T-helper 17 cell (primary cell): ENCODE measurements at places on chromosomes 16 and 17.

DNA sequence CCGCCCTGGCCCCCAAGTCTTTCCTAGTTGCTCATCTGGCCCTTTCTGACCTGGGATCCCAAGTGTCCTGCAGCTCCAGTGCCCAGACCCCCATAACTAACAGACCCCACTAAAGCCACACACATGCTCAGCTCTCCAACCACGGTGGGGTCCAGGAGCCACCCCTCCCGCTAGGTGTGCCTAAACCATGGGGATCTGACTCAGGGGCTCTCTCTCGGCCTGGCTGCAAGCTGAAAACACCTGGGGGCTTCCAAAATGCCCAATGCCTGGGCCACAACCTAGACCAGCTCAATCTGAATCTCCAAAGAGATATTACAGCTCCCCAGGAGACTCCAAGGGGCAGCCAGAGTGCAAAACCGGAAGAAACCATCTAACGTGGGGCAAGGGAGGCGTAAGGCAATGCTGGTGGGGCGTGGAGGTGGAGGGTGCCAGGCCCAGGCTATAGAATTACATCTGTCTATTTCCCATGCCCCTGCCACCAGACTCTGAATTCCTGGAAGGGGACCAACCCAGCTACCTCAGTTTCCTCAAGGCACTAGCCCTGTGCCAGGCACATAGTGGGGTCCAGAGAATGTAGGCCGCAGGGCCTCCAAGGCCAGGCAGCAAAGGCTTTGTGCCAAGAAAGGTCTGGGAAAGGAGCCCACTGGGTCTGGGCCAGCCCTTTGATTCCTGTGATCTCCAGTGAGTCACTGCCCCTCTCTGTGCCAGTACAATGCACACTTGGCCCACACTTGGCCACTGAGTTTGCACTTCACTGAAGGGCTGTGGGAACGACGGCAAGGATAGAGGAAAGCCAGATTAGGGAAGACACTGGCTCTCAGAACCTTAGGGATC, 3.3 kb downstream of the CD2BP2 start:
- no peak for DNase-seq

DNA sequence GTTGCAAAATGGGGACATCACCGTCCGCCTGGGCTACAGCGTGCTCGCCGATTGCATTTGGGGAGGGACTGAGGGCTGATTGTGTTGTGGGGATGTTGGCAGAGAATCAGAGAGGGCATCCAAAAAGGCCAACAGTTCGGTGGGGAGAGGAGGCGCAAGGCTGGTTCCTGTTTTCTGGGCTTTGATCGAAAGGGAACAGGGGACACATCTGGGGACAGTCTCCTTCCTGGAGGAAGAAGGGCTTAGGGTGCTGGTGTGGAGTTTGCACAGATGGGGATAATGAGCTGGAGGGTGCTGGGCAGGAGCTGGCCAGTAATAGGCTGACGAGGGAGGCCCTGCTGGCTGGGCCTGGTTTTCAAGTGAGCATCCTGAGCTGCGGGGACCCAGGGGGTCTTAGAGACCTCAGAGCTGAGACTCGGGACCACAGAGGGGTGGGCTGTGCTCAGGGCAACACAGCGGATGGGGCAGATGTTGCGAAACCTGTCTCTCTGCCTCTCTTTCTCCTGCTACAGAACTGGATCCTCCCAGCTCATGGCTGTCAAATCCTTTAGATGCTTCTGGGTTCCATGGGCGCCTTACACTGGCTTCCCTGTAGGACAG, 288.7 kb downstream of the SEC14L1 start:
- no peak for DNase-seq

GRCh38 chr17:80498242-80498919, 22.0 kb upstream of the NPTX1 start:
- no peak for DNase-seq

- DNase-seq: no peak
Observed at GRCh38 chr17:45018514-45018847, 33.0 kb downstream of the DCAKD start.

GRCh38 chr16:20798364-20798763, 7.9 kb downstream of the ERI2 start:
- no peak for DNase-seq

- DNase-seq: no peak
Observed at GRCh38 chr16:28112908-28113307, 49.4 kb upstream of the GSG1L start.

- peak; percentile 16 for DNase-seq
Observed at GRCh38 chr16:53456625-53457024, 22.4 kb downstream of the RBL2 start.

DNA sequence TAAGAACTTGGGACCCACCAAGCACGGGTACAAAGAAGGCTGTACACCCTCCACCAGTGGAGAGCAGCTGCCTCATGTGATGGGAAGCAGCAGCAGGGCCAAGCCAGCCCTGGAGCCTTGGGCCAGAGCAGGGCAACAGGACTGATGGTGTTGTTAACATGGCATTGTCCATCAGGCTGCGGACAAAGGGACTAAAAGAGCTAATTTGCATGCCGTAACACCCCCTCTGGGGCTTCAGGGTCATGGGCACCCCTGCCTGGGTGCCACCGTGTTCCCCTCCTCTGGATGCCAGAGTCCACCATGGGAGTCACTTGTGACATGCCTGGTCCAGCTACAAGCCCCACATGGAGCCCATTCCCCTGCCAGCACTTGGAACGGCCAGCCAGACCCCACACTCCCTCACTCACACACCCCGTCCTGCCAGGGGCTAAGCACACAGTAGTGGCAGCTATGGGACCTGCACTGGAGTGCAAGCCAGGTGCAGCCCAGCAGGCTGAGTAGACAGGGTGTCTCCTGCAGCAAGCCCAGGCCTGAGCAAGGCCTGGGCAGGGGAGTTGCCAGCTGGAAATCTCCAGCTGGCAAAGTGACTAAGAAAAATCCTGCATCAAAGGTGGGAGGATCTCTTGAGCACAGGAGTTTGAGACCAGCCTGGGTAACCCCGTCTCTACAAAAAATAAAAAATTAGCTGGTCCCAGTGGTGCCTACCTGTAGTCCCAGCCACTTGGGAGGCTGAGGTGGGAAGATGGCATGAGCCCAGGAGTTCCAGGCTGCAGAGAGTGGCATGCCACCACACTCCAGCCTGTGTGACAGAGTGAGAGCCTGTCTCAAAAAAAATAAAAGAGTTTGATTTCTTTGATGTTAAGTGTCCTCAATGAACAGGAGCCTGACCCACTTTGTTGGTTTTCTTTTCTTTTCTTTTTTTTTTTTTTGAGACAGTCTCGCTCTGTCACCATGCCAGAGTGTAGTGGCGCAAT, 33.7 kb downstream of the NOL11 start:
- no peak for DNase-seq

GRCh38 chr17:48059125-48059668, 11.0 kb downstream of the NFE2L1 start:
- DNase-seq: no peak

DNA sequence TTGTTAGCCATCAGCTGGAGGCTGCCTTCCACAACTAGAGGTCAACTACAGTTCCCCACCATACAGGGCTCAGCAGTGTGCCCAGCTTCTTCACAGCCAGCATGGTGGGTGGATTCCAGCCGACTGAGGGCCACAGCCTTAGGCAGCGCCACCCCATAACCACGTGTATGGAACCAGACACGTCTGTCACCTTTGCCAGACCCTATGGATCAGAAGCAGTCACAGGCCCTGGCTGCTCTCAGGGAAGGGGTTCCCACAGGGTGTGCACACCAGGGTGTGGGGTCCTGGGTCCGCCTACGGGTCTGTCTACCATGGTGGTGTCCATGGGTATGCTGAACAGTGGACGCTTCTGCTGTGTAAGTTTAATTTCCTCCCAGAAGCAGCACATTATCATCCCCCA, 265.0 kb upstream of the FOXF1 start:
- DNase-seq: no peak

- DNase-seq: no peak
Observed at GRCh38 chr17:40648384-40648968, 858 bp upstream of the SMARCE1 start.

DNA sequence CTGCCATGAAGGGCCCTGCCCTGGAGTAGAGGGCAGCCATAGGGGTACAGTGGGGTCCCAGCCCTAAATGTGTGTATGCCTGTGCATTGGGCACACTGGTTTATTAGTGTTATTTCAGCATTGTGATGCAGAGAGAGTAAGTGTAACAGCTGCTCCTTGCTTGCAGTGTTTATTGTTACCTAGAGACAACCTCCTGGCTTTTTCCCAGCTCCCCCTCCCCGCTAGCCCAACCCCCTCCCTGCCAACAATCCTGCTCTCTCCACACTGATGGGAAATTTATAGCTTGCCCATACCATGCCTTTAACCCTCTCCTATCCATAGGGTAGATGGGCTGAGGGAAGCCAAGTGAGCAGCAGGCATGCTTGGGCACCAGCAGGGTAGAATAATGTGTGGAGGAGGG, 51.3 kb downstream of the NEUROD2 start:
- no peak for DNase-seq

DNA sequence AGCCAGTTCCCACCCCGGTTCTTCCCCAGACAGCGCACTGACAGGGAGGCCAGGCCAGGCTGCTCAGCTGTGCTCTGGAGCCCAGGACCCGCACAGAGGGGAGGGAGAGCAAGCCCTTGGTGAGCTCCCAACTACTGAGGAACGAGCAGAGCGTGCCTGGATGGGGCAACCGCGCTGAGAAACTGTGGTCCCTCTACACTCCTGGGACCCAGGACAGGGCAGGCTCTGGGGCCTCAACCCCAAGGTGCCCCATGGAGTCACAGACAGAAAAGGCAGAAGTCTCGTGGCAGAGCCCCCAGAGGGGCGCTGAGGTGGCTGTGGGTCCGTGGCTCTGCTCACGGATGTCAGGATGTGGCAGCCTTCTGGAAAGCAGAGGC, 16.3 kb downstream of the SLX4 start:
- DNase-seq: no peak

- DNase-seq: no peak
Observed at GRCh38 chr16:78972986-78973385, 627.6 kb downstream of the MAF start.

- DNase-seq: no peak
Observed at GRCh38 chr17:82226809-82227628, 1.8 kb upstream of the SLC16A3 start.

GRCh38 chr16:78437352-78437968, 338.0 kb downstream of the WWOX start:
- no peak for DNase-seq

DNA sequence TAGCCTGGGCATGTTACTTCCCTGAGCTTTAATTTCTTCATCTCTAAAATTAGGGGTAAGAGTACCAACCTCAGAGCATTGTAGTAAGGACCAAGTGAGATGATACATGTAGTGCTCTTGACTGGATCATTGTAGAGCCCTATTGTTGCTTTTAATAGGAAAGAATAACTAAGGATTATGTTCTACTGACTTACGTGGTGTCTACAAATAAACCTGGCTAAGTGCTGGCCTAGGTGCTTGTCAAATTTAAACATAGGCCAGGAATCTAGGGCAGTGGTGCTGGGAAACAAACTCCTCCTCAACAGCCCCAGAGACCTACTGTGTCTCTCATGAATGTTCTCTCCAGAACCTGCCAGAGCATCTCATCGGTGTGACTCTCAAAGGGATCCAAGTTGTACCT, 69.4 kb downstream of the ABCC12 start:
- DNase-seq: no peak

- peak; percentile 52 for DNase-seq
Observed at GRCh38 chr17:36602924-36603384, 1.6 kb downstream of the MRM1 start.

DNA sequence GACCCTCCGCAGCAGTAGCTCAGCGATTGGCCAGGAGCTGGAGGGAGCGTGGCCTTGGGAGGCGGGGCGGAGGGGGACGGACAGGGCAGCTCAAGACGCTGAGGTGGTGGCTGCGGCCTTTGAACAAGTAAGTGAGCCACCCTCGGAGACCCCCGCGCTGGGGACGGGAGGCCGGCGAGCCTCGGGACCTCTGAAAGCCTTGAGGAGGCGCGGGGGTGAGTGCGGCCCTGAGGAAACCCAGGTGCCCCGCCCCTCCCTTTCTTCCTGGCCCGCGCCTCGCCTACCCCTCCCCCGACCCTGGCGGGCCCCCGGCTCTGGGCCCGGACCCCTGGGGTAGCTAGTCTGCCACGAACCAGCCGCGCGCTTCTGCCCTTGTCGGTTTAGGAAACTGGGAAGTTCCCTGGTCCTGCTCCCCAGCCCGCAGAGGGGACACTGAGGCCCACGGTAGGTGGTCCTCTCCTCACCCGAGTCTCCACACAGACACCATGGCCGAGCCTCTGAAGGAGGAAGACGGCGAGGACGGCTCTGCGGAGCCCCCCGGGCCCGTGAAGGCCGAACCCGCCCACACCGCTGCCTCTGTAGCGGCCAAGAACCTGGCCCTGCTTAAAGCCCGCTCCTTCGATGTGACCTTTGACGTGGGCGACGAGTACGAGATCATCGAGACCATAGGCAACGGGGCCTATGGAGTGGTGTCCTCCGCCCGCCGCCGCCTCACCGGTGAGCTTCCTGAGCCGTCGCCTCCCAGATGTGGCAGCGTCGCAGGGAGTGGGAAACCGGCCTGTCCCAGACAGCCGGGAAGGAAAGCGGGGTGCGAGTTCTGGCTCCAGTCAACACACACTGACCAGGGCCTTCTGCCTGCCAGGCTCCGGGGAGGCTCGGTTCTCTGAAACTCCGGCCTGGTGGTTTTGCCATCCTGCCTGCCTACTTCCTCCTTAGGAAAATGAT, at the start of gene MAPK7:
Gene MAPK7 (plus strand): TSS at position 83 of the 945 bp plus-strand sequence. CDS start 403 bp downstream, at position 486.
- DNase-seq: no peak

GRCh38 chr17:39622380-39623006, 4.3 kb upstream of the PPP1R1B start:
- DNase-seq: no peak

- DNase-seq: no peak
Observed at GRCh38 chr17:77285594-77286390, 145.0 kb downstream of the SEC14L1 start.

- DNase-seq: no peak
Observed at GRCh38 chr16:19361587-19361986, 56.1 kb upstream of the TMC5 start.

GRCh38 chr16:68227850-68228553, 7.9 kb downstream of the ESRP2 start:
- DNase-seq: no peak

GRCh38 chr16:69747115-69747514, 7.6 kb downstream of the NOB1 start:
- DNase-seq: no peak

- DNase-seq: no peak
Observed at GRCh38 chr16:644556-644955, 2.9 kb downstream of the MCRIP2 start.

- DNase-seq: no peak
Observed at GRCh38 chr17:56866496-56866895, 32.5 kb downstream of the DGKE start.

DNA sequence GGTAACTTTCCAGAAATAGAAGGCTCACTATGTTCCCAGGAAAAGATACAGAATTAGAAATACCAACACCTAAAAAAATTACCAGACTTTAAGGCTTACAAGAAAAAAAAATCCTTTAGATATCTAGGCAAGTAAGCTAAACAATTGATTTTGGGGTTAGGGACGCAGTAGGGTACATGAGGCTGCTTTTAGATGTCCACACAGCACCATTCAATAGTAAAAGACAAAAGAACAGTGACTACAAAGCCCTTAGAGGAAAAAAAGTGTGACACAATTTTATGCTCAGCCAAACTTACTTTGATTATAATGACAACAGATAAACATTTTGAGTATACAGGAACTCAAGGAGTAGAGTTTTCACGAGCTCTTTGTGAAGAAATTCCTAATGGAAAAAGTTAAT, 29.9 kb downstream of the METTL16 start:
- DNase-seq: no peak
